ENCODE measurements at places on chromosomes 6 and 20. TPM values are rescaled to one million over a fixed set of nuclear protein-coding genes. Genes with fewer than 3 reads are reported as not detected.

DNA sequence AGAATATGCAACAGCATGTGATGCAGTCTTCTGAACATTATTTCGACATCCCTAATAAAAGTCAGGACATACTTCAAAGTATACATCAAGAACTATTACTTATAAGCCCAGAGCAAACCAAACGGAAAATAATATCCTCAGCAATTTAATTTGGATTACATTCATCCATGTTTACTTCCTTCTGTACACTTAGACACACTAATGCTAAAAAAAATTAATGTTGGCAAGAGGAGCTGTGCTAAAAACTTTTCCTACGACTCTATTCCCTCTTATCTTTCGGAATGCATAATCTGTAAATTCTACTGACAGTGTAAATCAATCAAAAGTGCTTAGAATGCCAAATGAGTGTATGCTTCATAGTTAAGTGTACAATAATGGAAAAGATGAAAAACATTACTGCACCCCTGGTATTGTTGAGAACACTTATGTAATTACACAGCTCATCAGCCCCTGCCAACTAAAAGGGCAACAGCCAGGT lies 301.2 kb upstream of the HSF2 start:
- DNase-seq: no peak

DNA sequence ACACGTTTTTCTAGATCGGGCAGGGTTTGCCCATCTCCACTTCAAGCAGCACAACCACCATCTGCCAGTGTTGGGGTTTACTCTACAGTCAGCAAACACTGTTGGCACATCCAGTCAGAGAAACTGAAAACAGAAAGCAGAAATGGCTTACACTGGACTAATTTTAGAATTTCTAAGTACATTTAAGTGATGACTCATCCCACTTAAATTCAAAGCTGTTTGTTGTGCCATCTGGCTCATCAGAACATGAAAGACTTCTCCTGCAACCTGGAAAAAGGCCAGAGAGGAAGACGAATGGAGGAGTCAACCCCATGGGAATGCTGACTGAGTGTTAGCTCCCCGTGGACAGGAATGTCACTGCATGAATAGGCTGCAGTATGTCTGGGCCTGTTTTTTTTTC lies 21.8 kb downstream of the FAM209B start:
- peak; percentile 90 for DNase-seq

GRCh38 chr6:128463942-128464341 lies 56.5 kb downstream of the PTPRK start:
- peak; percentile 29 for DNase-seq

The DDX27 gene
- 33.2 TPM for total RNA-seq

DNA sequence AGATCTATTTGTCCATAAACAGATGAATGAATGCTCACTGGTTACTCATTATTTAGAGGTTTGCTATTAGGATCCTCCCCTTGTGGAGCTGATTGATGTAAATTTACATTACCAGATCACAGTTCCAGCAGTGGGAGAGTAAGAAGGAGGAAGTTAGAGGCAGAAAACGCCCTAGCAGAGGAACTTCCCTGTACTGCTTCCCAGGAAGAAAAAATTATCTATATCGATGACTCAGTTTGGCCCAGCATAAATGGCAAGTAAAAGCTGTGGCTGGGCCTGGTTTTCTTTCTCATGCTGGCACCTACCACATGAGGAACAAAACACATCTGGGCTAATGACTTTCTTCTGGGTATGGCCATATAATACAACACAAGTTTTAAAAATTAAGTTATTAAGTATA lies 35.7 kb downstream of the DNAAF9 start:
- DNase-seq: no peak

GRCh38 chr6:29552512-29553051 lies 7.0 kb downstream of the UBD start:
- DNase-seq: peak; percentile 79

The KHDC3L gene
- total RNA-seq: not detected

DNA sequence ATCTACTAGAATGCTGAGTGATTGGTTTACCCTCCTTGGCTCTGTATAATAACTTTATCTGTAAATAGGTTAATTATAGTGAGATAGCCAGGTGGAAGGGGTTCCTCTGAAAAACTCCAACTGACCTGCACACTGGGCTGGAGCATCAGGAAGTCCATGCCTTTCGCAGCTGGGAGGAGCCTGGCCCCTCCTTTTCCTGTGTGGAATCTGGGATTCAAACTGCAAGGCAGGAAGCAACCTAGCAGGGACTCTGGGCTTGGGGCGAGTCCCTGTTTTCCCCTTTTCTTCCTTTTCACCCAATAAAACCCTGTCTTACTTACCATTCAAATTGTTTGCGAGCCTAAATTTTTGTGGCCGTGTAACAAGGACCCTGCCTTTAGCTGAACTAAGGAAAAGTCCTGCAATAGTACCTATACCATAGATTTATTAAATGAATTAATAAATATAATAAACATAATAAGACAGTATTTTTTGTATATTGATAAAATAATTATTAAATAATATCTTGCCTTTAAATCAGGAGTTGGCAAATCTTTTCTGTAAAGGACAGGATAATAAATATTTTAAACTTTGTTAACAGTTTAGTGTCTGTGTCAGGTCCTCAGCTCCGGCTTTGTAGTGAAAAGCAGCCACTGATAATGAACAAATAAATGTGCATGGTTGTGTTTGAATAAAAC lies 406.2 kb upstream of the MMS22L start:
- DNase-seq: no peak

DNA sequence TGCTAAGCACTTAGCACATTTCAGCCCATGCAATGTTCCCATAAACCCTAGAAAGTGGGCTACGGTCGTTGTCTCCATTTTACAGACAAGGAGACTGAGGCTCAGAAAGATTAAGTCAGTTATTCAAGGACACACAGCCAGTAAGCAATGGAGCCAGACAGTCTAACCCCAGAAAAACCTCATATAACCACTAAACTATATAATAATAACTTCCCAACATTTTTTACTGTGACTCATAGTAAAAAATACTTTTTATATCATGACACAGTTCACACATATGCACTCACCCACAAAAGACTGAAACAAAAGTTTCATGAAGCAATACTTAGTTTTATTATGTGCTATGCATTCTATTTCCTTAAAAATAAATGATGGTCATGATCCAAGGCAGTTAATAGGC lies 66.2 kb upstream of the EYA2 start:
- DNase-seq: peak; percentile 88

- DNase-seq: no peak
Measured at GRCh38 chr6:47342824-47343223, 33.1 kb upstream of the TNFRSF21 start.

GRCh38 chr6:64084185-64084663 lies 448.6 kb downstream of the PHF3 start:
- no peak for DNase-seq

DNA sequence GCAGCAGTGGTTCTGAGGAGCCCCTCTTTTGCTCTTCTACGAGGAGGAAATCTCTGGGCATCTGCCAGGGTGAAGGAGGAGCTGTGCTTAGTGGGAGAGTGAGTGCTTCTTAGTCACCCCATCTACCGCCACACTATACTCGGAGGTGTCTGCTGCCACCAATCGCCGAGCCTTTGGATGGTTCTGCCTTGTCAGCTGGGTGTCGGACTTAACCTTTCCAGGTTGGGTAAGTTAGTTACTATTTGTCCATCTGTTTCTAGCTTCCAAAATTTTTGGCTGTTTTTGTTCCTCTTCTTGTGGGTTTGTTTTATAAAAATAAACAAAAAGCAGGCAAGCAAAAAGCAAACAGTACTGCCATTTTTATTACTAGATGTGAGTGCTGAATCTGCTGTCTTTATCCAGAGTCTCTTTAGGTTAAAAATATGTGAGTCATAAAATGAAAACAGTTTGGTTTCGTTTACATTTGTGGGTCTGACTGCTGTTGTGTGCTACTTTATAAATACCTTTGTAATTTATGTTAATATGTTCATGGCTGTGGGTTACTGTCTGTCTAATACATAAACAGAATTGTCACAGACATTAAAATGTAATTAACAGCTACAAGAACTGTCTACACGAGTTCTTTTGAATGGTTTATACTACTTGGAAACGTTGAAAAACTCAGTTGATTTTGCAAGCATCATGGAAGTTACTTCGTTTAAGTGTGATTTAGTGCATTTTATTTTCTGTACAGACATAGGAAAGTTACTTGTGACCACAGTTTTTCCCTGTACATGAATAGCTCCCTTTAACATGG lies 89.2 kb downstream of the ARID1B start:
- DNase-seq: peak; percentile 73

DNA sequence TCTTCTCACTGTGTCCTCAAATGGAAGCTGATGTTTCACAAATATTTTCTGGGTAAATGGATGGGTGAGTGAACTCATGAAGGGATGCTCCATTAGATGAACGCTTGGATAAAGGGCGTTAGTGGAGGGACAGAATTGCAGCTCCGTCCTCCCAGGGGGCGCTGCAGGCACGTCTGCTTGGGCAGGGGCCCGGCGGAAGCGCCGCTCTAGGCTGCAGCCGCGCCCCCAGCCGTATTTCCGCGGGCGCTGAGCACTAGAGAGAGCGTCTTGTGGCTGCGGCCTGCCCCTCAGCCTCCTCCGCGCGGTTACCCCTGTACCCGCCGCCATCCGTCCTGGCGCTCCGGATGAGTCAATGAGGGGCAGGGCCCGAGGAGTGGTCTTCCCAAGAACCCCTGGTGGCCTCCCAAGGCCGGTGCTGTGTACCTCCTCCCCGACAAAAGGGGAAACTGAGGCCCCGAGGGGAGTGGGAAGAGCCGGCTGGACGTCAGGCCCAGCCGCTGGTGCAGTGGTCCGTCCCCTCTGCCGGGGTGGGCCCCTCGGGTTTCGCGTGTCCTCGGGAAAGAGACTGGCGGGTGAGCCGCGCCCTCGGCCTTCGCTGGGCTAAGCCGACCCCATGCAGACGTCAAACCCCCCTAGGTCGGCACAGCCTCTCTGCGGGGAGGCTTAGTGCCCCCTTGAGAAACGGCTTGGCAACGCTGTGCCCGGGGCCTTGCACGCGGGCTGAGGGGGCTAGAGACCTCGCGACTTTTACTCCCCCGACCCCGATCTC lies 11.5 kb upstream of the SNHG17 start:
- peak; percentile 94 for DNase-seq

The VNN1 gene
- total RNA-seq: not detected

The IRAK1BP1 gene
- total RNA-seq: 1.9 TPM

DNA sequence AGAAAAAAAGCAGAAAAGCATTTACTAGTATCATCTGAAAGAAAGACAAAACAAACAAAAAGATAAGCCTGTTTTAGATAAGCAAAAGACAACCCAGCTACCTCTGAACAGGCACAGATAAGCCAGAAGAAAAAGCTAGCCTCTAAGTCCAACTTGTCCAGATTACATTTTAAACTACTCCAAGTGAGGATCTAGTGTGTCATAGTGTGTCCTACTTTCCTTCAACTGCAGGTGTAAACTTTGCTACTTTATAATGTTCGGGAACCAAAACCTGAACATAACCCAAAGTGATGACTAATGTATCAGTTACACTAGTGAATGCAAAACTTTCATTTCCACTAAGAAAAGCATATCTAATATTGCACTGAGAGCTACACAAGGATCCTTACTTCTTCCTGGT lies 19.5 kb downstream of the ADNP start:
- peak; percentile 35 for DNase-seq

The EEF1A2 gene
- total RNA-seq: 1.3 TPM

The BACH2 gene
- total RNA-seq: 1.3 TPM

The HMGCLL1 gene
- total RNA-seq: not detected

- DNase-seq: peak; percentile 69
Measured at GRCh38 chr6:158972241-158973233, 27.5 kb downstream of the RSPH3 start.

The EYS gene
- total RNA-seq: under 0.01 TPM

The KCNS1 gene
- total RNA-seq: 0.54 TPM

DNA sequence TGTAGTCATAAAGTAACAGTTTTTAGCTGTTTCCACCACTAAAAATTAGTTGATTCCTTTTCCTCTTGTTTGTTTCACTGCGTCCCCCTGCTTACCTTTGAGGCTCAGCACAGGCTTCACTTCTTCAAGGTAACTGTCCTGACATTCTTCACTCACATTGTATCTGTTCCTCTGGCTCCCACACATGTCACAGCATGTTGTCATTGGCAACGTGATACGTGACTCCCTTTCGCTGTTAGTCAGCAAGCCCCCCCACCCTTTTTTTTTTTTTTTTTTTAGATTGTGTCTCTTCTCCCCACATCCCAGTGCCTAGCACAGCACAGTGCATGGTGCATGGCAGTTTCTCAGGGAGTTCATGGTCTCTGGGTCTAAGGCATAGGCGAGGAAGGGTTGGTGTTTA lies 13.3 kb downstream of the VAPB start:
- no peak for DNase-seq

The SLC17A1 gene
- not detected for total RNA-seq

The SYNDIG1 gene
- total RNA-seq: not detected

DNA sequence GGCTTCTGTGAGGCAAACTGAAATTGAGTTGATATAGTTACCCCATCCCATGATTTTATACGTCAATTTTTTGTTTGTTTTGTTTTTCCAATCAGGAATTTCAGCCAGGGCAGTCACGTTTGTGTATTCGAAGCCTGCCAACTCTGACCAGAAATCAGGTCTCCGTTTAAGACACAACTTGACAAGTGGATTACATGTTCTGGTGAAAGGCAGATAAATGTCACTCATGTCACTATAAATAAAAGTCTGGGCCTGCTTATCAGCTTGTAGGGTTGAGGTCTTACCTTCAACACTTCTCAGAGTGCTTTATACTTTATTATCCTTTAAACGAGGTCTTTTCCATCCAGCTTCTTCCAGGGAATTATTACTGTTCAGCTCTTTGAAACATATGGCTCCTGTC lies 8.4 kb upstream of the XRN2 start:
- no peak for DNase-seq

The GMPR gene
- total RNA-seq: 6.7 TPM

DNA sequence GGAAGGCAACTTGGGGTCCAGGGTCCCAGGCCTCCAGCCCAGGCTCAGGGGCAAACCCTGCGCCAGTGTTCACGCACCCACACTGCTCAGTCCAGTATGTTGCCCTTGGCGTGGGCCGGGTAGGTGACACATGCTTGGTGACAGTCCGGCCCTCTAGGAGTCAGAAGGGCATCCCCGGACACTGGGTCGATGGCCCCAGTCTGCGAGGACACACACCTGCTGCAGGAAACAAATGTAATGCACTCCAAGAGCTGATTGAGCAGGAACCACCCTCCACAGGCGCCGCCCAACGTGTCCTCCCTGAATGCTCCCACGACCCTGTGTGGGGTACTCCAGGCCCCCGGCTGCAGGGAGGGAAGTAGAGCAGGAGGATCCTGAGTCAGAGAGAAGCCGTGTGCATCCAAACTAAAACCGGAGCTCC lies 160.7 kb downstream of the DLL1 start:
- no peak for DNase-seq

The DBNDD2 gene
- total RNA-seq: 1.3 TPM

Measured in IMR-90 (cell line).